ENCODE measurements at places on chromosomes 4 and X.

- no peak for DNase-seq
Observed at GRCh38 chrX:56800801-56801200, 71.8 kb downstream of the NBDY start.

DNA sequence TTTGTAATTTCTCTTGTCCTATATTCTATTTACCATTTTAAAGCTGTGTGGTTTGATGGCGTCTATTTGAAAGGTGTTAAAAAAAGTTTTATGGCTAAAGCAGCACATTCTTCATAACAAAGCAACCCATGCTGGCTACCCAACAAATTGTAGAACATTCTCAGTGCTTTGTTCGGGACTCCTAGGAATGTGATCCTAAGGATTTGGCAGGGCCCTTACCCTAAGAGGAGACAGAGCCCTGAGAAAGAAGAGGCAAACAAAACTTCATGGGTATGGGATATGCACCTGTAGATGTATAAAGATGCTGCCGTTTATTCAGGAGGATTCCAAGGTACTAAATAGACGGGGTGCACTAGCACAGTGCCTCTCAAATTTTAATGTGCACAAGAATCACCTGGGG is 370.8 kb upstream of the DIPK2B start:
- no peak for DNase-seq

GRCh38 chr4:106160560-106160959 is 155.4 kb downstream of the TBCK start:
- no peak for DNase-seq

- no peak for DNase-seq
Observed at GRCh38 chrX:30663322-30663721, 10.1 kb downstream of the GK start.

GRCh38 chr4:140238351-140239056 is 84.5 kb upstream of the MAML3 start:
- no peak for DNase-seq

DNA sequence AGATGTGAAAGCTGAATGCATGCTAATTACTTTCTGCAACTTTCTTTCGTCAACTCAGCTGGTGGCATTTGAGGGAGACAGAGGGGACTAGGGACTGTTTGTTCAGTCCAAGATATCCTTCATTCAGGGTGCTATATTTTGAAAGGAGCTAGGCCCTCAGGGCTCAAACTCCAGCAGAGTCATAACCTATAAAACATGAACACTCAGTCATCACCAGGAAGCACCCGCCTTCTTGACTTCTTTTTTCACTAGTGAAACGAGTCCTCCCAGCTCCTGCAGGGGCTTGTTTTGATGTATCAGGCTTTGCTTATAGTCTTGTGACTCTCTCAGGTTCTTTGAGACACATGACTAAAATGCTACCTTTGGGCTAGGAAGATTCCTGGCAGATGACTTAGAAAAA is 230.6 kb downstream of the PCDH7 start:
- no peak for DNase-seq

DNA sequence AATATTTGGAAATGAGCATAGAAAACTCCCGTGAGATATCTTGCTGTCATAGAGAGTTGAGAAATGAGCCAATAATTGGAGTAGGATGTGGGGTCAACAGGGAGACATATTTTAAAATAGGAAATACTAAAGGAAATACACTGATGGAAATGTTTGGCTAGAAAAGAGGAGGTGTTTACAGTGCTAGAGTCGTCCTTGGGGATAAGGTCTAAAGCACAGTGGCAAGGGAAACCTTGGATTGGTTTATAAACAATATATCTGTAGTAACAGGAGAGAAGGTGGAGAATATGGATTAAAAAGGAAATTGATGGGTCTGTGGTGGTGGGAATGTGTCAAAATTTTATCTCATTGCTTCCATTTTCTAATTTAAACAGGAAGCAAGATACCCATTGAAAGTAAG is 82.1 kb downstream of the PPEF2 start:
- no peak for DNase-seq

- DNase-seq, result no peak
Observed at GRCh38 chr4:73711989-73712388, 28.4 kb upstream of the CXCL8 start.

- DNase-seq, result no peak
Observed at GRCh38 chr4:12729384-12729783, 754.8 kb downstream of the RAB28 start.

DNA sequence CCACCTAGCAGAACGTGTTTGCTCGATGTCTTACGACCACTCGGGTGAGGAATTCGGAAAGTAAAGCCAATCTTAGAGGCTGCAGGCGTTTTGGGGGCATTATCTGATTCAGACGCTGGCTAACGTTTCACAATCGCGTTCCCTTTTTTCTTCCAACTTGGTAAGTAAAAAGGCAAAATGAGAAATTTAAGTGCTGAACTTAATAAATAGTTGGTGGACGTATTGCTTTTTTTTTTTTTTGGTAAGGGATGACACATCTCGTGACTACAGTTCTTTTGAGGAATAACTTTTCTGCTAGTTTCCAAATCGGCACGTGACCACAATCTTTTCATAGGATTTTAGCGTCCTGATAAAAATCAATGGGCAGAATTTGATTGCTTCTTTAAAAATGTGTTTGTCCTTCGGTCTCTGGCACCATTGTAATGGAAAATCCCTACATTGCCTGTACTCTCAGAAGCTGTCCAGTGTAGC is 848 bp downstream of the RAB9A start:
- no peak for DNase-seq

DNA sequence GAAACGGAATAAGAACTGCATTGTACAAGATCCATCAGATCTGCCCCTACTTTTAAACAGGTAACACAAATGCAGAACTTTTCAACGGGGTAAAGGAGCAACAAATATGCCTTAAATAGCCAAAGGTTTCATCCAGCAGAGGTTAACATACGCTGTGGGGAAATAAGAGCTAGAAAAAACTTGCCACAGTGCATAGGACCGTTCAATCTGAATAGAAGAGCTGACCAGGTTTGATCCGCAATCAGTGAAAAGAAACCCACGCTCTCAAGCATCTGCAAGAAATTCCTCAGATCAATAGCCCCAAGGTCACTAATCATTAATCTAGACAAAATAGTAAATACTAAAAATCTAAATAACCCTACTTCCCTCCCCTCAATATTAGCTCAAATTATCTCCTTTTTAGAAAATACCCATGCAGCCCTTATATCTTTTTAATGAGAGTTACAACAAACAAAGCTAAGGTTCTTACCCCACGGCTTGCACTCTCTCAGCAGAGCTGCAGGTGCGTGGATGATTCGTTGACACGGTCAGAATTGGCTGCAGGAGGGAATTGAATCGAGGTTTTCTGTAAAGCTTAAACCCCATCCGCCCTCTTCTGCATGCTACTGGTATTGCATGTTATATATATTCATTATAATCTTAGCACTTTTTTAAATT is at the start of gene TLR10:
TLR10 (minus strand) TSS at position 539 of the 657 bp plus-strand sequence. CDS start 7,400 bp downstream, outside the sequence.
- DNase-seq, result no peak

DNA sequence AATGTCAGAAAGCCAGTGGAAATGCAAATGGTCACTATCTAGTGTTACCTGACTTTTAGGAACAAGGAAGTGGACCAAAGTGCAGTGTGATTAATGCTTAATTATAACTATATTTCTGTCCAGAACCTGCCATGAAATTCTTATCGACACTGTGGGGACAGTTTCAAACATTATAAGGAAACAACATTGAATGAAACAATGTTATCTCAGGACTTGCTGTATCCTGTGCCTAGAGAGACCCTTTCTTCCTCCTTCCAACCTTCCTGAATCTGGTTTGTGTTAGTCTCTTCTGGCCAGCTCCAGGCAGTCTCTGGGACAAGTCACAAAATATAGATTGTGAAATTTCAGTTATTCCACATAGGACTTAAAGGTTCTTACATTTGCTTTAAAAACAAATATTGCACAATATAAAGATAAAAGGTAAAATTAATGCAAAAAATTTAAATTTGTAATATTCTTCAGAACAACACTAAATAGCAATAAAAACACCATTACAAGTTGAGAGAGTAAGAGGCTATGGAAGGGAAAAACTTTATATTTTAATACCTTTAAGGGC is 203.4 kb downstream of the ZNF674 start:
- no peak for DNase-seq

- no peak for DNase-seq
Observed at GRCh38 chr4:124104628-124105027, 607.9 kb downstream of the ANKRD50 start.

- no peak for DNase-seq
Observed at GRCh38 chrX:21369613-21370012, 4.6 kb upstream of the CNKSR2 start.

- no peak for DNase-seq
Observed at GRCh38 chr4:112099701-112100297, 45.5 kb upstream of the FAM241A start.

- DNase-seq, result no peak
Observed at GRCh38 chr4:97215409-97215941, 927.8 kb downstream of the STPG2 start.

DNA sequence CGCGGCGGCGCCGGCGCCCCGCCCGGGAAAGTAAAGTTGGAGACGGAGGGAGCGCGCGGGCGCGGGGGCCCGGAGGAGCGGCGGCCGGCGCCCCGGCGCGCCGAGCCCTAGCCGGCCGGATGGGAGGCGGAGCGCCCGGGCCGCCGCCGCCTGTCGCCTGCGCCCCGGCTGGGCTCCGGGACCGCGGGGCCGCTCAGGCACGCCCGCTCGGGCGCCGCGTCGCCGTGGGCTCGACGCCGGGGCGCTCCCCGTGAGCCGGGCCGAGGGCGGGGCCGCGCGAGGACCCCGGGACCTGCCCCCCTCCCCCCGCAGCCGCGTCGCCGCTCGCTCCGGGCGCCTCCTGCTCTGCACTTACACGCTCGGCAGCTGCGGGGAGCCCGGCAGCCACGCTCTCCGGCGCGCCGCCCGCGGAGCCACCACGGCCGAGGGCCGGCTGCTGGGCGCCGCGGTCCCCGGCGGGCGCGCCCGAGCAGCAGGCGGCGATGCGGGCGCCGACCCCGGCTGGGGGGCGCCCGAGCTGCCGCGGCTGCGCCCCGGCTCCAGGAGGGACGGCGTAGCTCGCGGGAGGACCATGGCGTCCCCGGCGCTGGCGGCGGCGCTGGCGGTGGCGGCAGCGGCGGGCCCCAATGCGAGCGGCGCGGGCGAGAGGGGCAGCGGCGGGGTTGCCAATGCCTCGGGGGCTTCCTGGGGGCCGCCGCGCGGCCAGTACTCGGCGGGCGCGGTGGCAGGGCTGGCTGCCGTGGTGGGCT is at the start of gene ADRA2C:
ADRA2C (plus strand) TSS at position 350 of the 749 bp plus-strand sequence; CDS start at position 572, 222 bp downstream.
- no peak for DNase-seq

- no peak for DNase-seq
Observed at GRCh38 chr4:94175553-94176261, 32.0 kb upstream of the SMARCAD1 start.

DNA sequence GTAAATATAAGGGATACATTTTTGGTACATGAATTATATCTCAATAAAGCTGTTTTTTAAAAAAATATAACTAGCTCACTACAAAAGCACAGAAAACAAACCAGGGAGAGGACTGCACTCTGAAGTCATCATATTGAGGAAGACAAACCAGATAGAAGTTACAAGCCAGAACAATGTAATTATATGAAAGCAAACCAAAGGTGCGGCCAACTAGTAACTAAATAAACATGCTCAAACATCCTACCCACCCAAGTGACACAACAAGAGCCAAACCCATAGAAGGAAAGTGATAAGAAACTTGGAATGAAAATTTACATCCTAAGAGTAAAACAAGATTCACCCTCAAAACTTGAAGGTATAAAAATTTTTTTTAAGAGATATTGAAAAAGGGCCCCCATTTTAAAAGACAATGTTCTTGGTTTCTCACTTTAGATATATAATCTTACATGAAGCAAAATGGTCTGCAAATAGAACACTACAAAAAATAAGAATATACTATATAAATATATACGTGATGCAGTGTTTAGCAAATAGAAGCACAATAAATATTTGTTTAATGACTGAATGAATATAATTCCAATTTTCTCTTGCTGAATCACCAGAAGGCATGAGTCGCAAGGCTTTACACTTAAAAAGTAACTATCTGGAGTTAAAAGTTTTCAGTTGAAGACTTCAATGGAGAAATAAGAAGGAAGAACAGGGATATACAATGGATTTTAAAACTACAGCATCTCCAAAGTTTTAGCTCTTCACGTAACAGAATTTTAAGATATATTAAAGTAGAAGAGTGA is 4.0 kb upstream of the SH3D19 start:
- DNase-seq, result no peak
